ENCODE measurements at places on chromosomes 7 and 10.

GRCh38 chr7:100430493-100431285 lies 1.1 kb downstream of the MEPCE start:
- DNase-seq, result peak; percentile 43

- peak; percentile 20 for DNase-seq
Measured at GRCh38 chr10:7507887-7508726, 97.3 kb upstream of the SFMBT2 start.

DNA sequence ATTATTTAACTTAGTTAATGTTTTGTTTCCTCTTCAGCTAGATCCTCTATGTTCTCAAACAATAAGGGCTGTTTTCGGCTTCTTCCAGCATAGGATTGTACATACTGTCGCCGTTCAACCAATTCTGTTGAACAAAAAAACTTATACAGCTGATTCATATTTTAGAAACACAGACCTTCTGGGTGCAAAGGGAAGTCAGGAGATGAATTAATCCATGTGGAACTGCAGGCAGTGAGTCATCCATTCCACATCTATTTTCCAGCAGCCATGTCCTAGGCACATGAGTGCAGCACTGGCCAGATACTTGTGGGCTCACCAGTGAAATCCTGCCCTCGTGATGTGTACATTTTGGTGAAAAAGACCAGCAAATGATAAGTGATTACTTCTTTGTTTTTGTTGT lies 163.2 kb downstream of the JAZF1 start:
- no peak for DNase-seq

DNA sequence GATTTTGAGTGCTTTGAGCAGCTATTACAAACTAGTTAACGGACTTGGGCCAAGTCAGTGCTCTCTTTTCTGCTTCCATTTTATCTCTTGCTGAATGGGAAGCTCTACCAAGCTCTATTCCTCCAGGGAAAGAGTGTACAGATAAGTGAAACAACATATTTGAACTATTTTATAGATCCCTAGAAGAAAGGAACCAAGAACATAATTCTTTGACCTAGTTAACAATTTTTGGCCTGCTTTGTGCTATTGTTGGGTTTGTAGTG lies 244.8 kb downstream of the PRKG1 start:
- DNase-seq, result no peak

GRCh38 chr7:125241548-125241947 lies 311.9 kb upstream of the POT1 start:
- no peak for DNase-seq

- DNase-seq, result no peak
Measured at GRCh38 chr10:86863484-86863842, 94.0 kb downstream of the MMRN2 start.

- DNase-seq, result no peak
Measured at GRCh38 chr7:128913870-128914565, 3.5 kb upstream of the KCP start.

- no peak for DNase-seq
Measured at GRCh38 chr7:25732766-25733217, 419.2 kb upstream of the NFE2L3 start.

- peak; percentile 74 for DNase-seq
Measured at GRCh38 chr10:88991161-88991898, 732 bp downstream of the FAS start.

DNA sequence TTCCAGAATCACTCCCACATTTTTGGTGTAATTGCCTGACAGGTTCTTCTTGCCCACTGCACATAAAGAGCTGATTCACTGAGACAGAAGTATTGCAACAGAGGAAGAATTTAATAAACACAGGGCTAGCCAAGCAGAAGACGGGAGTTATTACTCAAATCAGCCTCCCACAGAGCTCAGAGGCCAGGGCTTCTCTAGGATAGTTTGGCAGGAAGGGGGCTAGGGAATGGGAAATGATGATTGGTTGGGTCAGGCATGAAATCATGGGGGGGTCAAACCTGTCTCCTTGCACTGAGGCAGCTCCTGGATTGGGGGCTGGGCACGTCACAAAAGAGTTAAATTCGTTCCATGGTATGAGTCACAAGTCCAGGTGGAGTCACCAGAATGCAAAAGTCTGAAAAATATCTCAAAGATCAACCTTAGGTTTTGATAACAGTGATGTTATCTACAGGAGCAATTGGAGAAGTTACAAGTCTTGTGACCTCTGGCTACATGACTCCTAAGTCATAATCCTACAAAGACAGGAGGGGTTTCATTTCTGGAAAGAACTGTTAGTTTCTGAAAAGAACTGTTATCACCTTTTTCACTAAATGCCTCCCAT lies 30.2 kb upstream of the ERCC6 start:
- no peak for DNase-seq

DNA sequence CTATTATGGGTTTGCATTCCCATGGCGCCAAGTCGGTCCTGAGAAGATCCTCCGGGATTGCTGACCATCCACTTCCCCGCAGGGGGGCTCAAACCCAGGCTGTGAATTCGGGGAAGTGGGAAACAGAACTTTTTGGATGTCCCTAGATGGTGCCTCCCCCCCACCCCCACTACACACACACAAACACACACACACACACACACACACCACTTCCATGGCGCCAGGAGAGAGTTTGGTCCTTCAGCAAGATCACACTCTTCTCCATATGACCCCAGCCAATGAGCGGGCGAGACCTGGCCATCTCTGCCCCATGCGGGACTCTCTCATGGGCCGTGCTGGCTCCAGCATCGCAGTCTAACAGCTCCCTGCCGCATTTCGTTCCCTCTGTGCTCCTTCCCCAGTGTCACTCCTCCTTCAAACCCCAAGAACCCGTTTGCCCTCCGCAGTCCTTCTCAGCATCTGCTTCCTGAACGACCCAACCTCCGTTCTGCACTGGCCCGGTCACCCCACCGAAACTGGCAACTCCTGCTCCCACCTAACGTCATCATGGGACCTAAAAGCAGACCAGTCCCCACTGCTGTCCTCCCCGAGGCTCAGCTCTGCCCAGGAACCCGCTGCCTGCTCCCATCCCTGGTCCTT lies 32.1 kb upstream of the TNRC18 start:
- DNase-seq, result no peak

DNA sequence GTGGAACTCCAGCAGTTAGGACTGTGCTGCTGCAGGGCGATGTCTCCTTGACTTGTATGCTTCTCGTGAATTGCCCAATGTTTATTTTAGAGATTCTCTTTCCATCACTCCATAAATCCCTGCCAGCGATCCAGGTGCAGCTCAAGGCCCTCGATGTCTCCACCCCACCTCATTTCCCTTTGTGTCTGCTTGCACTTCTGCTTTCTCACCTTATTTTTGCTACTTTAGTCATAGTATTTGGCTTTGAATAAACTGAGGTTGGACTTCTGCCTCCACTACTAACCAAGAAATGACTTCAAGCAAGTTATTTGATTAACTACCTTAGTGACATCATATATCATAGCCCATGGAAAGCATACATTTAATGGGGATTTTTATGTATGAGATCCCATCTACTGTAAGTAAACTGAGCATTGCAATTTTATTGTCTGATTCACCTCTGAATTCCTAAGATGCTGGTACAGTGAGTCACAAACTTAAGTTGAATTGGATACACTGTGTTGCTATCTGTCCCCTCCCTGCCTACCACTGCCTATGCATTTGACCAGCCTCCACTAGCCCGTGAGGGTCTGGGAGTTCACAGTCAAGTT lies 255.8 kb downstream of the ABCA13 start:
- no peak for DNase-seq

DNA sequence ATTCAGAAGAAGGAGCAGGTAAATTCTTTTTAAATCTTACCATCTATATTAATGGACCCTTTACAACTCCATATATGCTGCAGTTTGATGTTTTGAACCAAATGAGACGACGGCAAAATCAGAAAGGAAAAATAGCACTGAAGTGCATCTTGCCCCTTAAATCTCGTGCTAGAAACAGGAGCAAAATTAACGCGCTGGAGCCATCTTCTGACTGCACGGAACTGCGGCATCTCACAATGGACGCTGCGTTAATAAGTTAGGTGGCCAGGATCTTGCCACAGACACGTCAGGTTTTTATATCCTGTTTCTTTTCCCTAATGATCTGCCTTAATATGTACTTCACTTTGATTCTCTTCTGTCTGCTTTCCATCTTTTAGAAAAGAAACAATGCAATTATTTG lies 354.5 kb downstream of the TFEC start:
- no peak for DNase-seq

DNA sequence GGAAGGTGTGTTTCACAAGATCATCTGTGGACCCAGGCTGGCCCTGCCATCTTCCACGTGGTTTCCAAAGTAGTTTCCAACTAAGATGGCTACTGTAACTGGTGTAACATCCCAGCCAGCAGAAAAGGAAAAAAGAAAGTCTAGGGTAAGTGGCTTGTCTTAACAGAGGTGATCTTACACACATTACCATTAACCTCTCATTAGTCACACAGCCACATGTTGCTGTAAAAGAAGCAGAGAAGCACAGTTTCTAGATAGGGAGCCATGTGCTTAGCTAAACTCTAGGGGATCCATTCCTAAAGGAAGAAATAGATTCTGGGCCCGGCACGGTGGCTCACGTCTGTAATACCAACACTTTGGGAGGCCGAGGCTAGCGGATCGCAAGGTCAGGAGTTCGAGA lies 54.3 kb downstream of the ZNF438 start:
- no peak for DNase-seq

GRCh38 chr10:125592897-125593296 lies 90.1 kb downstream of the TEX36 start:
- DNase-seq, result no peak

- DNase-seq, result no peak
Measured at GRCh38 chr7:30201921-30202320, 67.1 kb downstream of the MTURN start.

DNA sequence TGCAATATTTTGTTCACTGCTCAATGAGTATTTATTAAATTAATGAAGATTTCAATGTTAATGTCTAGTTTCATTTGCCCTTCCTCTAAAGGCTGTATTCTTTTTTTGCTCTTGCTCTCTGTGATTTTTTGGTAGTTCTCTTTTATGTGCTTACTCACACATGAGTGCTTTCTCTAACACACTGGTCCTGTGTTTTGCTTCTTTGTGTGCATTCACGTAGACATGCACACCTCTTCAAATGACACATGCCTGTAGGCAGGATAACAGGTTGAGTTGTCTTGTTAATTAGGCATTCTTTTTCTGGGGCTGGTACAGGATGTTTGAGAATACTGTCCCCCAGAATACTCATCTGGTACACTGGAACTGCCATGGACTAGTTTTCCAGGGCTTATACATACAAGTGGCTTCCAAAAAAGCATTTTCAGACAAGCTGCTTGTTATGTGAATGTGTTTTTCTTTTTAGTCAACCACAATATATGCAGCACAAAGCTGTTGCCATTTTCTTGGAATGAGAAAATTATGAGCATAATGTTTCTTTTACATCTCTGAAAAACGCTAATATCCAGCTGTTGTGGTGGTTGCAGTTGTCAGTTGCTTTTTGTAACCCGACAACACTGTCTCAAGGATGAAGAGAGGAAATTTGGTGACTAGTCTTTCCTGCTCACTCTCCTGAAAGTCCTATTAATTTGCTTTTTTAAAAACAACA lies 416.4 kb downstream of the AUTS2 start:
- DNase-seq, result no peak

GRCh38 chr10:70302292-70302691 lies 18.5 kb upstream of the NPFFR1 start:
- no peak for DNase-seq

DNA sequence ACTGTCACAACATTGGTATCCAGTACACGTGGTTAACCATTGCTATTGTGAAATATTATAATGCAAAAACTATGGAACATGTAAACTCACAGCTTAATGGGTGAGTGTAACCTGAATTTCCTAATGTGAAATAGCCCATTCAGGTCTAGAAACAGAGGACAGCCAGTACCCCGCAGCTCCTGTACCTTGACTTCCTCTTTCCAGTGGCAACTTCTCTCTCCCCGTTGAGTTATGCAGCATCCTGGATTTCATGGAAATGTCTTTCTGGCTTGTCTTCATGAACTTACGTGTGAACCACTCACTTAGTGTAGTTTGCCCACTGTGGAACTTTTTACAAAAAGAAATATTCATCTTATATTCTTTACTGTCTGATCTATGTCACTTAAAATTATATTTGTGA lies 384.4 kb downstream of the DPP6 start:
- DNase-seq, result no peak

DNA sequence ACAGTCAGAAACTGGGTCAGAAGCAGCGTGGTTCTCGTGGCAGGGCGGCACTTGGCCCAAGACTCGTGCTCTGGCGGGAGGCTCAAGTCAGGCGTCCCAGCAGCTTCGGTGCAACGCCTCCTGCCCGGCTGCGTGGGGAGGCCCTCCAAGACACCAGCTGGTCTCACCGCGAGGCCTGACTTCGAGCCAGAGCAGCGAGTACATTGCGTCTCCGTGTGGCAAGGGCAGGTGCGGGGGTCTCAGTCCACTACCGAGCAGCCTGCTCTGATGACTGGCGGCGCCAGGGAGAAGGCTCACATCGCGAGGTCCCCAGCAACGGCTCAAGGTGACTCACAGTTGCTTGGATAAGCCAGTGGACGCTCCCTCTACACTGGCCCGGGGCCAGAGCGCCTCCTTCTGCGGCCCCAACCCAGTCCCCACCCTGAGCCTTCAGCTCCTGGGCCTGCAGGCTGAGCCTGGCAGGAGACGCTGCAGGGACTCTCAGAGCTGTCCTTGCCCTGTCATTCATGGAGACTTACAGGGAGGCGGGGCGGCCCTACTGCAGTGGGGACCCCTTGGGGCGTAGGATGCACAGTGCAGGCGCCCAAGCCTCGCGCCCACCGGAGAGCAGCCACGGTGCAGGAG lies 41.9 kb upstream of the PRKAR1B start:
- DNase-seq, result no peak

DNA sequence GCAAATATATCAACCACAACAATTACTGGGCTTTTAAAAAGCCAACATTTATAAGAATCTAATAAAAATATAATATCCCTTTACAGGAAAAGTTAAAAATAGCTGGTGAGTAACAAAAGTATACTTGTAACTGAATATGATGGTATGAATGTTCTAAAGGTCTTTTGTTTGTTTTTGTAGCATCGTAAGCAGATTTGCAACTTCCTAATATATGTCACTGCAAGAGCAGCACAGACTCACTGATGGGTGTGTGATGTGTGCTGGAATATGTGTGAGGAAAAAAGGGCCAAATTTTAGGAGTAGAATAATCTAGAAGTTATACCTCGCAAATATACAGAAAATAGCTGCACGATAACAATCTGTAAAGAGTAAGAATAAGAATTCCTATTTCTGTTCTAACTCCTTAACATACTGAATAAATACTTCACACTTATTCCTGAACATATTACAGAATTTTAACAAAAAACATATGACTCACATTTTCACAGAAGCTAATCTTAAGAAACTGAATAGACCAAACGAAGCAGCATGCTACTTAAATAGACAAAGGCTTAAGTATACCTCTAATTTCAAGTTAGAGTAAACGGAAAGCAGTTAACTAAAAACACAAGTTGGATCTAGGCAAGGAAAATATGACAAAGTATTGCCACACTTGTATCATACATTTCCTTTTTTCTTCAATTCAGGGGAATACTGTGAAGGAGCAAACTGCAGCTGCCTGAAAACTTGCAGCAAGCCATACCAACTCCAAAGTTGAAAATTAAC lies 9.6 kb downstream of the ETV1 start:
- no peak for DNase-seq

GRCh38 chr10:69179089-69179742 lies 818 bp upstream of the SUPV3L1 start:
- DNase-seq, result peak; percentile 16

GRCh38 chr10:61465901-61466632 lies 12.9 kb upstream of the TMEM26 start:
- DNase-seq, result no peak

Data from activated CD8-positive, alpha-beta memory T cell treated with anti-CD3 and anti-CD28 coated beads, Interleukin-2, amount 50 U/mL, for 4 hours (primary cell).